NCI-H2081 (cell line): ENCODE measurements at places on chromosomes 2 and 18.

- no peak for DNase-seq
These were observed 45.9 kb downstream of the PIKFYVE start for GRCh38 chr2:208311954-208312353.

- DNase-seq, result no peak
These were observed 17.4 kb downstream of the RTP5 start for GRCh38 chr2:241886840-241887447.

DNA sequence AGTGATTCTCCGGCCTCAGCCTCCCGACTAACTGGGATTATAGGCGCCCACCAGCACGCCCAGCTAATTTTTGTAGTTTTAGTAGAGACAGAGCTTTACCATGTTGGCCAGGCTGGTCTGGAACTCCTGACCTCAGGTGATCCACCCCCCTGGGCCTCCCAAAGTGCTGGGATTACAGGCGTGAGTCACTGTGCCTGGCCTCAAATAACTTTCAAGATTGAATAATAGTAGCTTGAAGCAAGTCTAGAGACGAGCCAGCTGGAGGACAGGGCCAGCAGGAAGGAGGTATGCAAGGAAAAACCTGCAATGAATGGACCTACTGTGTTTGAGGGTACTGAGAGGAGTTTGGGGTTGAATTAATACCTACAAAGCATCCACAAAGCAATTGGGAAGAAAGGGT is 87.5 kb downstream of the MSH2 start:
- DNase-seq, result no peak

DNA sequence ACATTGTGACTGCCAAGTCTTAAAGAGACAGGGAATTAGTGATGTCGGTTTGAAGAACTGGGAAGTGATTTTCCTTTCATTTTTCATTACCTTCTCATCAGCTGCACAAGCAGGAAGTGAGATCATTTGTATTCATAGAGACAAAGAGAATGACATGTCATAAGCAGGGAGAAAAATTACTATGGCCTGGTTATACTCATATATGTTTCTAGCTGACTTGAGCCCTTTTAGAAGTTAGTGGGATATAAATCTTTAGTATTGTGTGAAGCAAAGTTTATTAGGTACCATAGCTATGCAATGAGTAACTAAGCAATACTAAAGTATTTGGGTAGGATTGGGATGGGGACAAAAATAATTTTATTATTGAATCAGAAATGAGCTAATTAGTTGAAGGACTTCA is 284.1 kb downstream of the PID1 start:
- no peak for DNase-seq

GRCh38 chr2:176174382-176174823 is 14.1 kb upstream of the HOXD1 start:
- DNase-seq, result no peak

DNA sequence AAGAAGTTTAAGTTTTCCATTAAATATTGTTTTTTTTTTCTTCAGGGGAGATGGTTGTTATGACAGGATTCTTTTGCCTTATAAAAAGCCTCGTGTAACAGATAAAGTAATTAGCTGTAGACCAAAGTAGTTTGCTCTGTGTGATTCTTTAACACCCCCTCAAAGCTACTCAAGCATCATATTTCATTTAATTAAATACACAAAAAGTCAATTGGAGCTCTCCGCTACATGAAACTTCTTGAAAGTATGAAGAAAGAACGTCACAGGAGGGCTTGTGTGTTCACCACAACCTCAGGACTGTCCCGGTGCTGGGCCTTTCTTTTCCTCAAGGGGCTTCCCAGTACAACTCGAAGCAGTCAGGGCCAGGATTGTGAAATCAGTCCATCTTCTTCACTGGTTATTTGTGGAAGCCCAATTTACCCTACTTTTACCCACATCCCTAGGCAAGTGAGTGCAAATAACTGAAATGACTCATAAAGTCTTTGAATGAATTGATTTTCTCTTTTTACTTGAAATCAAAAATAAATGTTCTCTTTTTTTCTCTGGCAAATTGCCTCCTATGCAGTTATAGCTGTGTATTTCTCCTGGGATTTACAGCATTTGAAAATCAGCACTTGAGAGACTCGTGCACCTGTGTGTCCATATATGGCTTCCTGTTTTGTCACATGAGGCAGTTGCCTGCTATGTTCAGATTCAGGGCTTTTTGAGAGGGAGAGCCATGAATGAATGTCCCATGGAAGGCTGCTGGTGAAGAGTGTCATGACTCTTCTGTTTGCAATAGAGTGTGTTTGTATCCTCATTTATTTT is 48.6 kb downstream of the LINC00305 start:
- no peak for DNase-seq

DNA sequence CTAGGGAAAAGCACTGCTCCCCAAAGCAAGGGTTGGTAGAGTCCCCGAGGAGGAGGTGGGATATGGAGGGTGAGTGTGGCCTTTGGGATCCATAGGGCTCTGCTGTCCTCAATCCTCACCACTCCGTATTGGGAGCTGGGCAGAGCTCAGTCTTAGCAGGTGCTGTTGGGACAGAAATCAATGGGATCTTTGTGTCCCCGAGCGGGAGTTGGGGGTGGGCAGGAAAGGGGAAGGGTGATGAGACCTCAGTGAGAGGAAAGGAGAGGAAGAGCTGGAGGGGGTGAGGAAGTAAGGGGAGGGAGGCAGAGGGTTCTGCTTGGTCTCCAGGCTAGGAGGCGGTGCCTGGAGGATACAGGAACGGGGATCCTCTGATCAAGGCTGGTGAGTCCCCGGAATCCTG is 2.6 kb downstream of the ASIC4 start:
- DNase-seq, result no peak

- DNase-seq, result no peak
These were observed 19.8 kb downstream of the NEMP2 start for GRCh38 chr2:190514676-190515075.

DNA sequence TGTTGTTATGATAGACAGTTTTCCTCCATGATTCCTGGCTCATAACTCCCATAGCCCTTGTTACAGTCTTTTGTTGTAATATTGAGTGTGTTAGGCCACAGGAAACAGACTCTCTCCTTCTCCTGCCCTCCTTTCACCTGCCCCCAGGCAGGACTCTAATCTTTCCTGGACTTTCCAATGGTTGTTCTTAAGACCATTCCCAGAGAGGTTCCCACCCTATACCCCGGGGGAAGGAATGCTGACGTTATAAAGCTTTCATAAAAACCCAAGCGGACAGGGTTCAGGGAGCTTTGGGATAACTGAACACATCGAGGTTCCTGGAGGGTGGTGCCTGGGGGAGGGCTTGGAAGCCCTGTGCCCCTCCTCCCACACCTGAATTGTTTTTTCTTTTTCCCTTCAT is 2.8 kb upstream of the EFR3B start:
- no peak for DNase-seq

GRCh38 chr2:38947241-38948239 is 57.9 kb downstream of the ARHGEF33 start:
- peak; percentile 80 for DNase-seq

DNA sequence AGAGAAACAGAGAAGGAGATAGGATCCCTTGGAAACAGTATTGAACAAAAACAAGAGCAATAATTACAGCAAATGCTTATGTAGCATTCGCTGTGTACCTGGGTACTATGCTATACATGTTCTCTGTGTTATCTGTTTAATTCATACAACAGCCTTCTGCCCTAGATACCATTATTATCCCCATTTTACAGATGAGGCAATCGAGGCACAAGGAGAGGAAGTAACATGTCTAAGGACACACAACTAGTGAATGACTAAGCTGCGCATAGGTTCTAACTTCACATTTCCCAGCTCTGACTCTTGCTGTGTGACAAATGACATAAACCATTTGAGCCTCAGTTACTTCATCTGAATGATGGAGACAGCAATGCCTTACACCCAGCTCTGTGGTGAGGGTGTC is 70.5 kb downstream of the VSNL1 start:
- DNase-seq, result no peak

GRCh38 chr2:9378433-9379390 is 44.6 kb downstream of the ITGB1BP1 start:
- DNase-seq, result no peak

- no peak for DNase-seq
These were observed 31.3 kb upstream of the SNED1 start for GRCh38 chr2:240966906-240967680.

- no peak for DNase-seq
These were observed 323.9 kb downstream of the SLC8A1 start for GRCh38 chr2:40127890-40128557.

DNA sequence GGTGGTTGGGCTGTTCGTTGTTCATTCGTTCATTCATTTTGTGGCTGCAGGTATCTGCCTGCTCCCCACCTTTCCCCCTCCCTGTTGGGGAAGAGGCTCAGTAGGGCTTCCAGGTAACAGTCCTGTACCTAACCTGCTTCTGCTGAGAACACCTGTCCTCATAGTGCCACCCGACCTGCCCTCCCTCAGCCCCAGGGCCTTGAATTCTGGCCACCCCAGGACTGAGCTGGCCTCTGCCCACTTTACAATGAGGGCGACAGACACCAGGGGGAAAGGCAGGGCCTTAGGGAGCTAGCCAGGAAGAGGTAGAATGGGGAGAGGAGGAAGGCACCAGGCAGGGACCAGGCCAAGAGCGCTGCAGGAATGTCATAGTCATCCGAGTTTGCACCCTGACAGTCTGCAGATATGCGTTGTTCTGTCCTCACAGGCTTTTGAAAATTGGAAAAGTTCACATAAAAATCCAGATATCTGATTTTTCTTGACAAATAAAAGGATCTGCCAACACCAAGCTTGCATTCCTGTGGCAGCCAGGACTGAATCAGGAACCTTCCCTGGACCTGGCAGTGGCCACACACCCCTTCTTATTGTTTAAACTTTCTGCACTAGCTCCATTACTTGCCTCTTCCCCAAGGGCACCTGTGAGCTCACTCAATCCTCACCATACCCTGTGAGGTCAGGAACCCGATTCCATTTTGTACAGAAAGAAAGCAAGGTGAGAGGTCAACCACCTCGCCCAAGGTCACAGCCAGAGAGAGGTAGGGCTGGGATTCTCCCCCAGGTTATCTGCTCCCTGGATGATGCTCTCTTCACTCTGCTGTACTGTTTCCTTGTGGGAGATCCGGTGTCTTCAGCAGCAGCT is 35.3 kb upstream of the MRPL33 start:
- DNase-seq, result no peak

DNA sequence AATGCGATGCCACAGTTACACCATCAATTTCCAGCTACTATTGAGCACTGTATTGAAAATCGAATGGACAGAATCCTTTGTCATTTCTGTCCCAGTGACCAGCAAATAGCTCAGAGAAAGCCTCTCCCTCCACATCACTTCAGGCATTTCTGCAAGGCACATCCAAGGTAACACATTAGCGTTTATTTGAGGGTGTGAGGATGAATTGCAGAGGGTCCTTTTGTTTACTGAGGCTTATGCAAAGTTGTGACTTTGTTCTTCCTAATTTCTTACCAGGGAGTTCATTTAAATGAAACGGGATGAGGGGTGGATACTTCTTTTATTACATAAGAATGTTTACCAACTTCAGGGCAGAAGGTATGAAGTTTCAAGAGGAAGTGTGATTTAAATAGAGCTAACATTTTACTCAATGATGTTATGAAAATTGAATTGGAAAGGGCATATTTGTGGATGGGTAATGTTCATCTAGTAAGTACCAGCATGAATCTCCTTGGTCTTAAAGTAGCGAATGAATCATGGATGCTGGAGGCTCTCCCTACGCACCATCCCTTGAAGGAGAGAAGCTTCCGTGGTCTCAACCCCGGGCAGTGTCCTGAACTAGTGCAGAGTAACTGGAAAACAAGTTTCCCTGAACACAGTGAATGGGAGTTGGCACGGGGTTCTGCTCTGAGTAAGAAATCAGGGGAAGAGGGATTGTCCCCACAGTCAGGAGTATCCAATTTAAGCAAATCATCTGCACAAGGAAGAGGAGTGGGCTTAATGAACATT is 756.5 kb downstream of the GALR1 start:
- no peak for DNase-seq

- no peak for DNase-seq
These were observed 47.9 kb downstream of the COL3A1 start for GRCh38 chr2:189022053-189022481.

- no peak for DNase-seq
These were observed 72.0 kb upstream of the CTAGE1 start for GRCh38 chr18:22489704-22490103.

GRCh38 chr18:11146238-11146946 is 3.0 kb downstream of the PIEZO2 start:
- DNase-seq, result no peak

DNA sequence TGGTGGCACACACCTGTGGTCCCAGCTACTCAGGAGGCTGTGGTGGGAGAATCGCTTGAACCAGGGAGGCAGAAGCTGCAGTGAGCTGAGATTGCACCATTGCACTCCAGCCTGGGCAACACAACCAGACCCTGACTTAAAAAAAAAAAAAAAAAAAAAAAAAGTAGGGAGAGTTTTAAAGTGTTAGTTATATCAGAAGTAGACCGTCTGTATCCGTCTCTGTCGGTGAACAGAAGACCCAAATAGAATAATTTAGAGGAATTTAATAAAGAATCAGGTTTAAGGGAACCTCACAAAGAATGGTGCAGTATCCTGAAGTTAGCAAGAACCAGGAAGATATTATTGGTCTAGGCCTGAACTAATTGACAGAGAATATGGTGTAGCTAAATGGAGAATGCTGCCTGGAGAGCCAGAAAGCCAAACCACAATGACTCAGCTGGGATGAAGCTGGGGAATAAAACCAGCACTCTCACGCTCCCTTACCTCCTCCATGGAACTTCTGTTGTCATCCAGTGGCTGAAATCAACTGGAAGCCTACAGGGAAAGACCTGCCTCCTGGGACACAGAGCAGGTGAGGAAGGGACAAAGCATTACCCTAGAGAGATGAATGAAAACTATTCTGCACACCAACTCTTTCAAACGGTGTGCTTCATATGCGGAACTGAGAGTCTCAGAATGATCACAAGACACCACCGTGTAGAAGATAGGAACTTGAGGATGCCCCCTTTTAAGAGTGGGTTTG is 39.1 kb upstream of the PLEKHM3 start:
- DNase-seq, result no peak

- DNase-seq, result no peak
These were observed 22.8 kb upstream of the PPP4R1 start for GRCh38 chr18:9637036-9637767.

GRCh38 chr2:63055226-63056106 is 4.8 kb downstream of the OTX1 start:
- DNase-seq, result no peak

- DNase-seq, result no peak
These were observed 10.9 kb downstream of the TRIP12 start for GRCh38 chr2:229910832-229911412.

GRCh38 chr2:218216336-218216673 is 684 bp upstream of the ARPC2 start:
- DNase-seq, result no peak

- no peak for DNase-seq
These were observed 976.1 kb upstream of the GYPC start for GRCh38 chr2:125679903-125680302.

DNA sequence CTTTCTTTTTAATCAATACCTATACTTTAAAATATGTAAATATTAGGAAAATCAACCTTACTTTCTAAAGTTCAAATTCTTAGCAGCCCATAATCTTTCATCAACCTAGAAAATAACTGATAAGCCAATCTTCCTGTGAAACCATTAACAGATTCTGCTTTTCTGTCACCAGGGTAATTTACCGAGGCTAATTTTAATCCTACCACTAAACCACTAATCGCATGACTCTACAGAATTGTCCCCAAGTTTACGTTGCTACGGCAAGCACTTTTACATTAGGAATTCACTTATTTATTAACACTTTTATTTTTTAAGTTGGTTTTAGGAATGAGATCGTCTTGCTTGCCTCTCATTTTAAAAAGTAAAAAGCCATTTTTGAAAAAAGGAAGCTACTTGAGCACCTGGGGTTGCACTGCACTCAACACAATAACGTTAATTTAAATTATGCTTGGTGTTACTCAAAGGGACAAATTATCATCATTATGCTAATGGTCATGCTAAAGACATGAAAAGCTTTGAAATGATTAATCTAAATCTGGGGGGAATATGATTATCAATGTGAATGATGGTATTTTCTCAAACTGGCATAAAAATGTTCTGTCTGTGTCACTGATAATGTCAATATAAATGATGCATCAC is 10.2 kb downstream of the ZNF516 start:
- DNase-seq, result no peak
